Activated naive CD8-positive, alpha-beta T cell treated with anti-CD3 and anti-CD28 coated beads, Interleukin-2, amount 10 ng/mL, durations not matched to agents 7 days and 5 days (primary cell): ENCODE measurements at places on chromosomes 6 and 20. TPM values are rescaled to one million over a fixed set of nuclear protein-coding genes. Genes with fewer than 3 reads are reported as not detected.

DNA sequence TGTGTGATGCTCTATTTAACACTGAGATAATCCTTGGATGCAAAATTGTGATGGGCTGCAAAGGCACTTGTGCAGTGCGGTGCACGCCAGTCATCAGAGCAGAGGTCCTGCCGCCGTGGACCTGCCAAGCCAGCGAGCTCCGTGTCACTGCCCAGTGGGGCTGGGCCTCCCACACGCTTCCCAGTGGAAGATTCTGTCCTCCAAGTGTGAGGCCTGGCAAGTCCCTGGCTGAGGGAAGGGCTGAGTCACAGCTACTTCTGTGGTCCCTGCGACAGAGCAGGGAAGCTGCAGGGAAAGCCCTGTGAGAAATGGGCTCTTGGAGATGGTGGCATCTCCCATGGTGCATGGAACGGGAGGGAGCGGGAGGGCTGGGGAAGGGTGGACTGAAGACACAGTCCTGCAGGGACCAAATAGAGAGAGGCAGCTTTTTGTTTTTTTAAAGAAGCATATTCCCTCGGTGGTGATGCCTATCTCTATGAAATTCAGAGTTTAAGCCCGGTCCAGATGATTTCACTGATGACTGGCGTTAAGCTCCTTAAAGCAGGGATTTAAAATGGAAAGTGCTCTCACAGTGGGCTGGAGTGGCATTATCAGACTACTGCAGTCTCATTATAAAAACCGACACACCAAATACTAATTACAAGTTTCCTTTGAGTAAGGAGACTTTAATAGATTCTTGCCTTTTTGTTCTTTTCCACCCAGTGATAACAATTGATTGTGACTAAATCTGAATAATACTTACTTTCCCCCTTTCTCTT, 413.7 kb downstream of the QKI start:
- H3K27ac ChIP-seq, result no peak overlapping the region
- no peak overlapping the region for H3K4me3 ChIP-seq
- H3K4me1 ChIP-seq, result no peaks in the 10 kb centered on the region
- H3K36me3 ChIP-seq, result no peaks in the 10 kb centered on the region
- H3K27me3 ChIP-seq, result no peaks in the 10 kb centered on the region

DNA sequence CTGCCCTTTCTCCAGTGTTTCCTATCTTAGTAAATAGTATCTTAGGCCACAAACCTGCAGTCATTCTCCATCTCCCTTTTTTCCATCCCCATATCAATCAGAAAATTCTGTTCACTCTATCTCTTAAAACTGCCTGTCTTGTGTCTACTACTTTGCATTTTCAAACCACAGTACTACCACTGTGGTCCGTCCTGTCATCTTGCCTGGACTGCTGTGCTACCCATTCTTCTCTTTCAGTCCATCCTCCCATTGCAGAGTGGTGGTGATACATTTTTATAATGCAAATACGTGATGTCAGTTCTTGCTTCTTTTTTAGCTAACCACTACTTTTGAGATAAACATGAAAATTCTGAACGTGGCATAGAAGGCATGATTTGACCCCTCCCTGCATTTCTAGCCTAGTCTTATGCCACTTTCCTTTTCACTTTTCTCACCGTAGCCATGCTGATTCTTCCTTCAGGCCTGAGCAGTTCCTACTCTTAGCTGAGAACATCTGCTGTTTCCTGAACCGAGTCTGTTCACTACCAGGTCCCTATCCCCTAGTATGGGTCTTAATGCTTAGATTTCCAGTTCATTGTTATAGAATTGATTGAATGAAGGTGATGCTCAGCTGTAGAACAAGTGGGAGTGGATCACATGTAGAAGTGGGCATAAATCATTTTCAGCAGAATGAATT, 13.8 kb downstream of the TBPL1 start:
- DNase-seq, result no peak
- peaks cover 27% of the 10 kb centered on the region for H3K4me1 ChIP-seq
- H3K27ac ChIP-seq, result no peak overlapping the region
- H3K36me3 ChIP-seq, result peaks cover 1% of the 10 kb centered on the region
- H3K4me3 ChIP-seq, result no peak overlapping the region
- H3K27me3 ChIP-seq, result no peaks in the 10 kb centered on the region

GRCh38 chr6:5697508-5697907, 309.2 kb downstream of the NRN1 start:
- peaks cover 19% of the 10 kb centered on the region for H3K36me3 ChIP-seq
- H3K27me3 ChIP-seq, result no peaks in the 10 kb centered on the region
- H3K27ac ChIP-seq, result no peak overlapping the region
- H3K4me3 ChIP-seq, result no peak overlapping the region
- peaks cover 24% of the 10 kb centered on the region for H3K4me1 ChIP-seq

DNA sequence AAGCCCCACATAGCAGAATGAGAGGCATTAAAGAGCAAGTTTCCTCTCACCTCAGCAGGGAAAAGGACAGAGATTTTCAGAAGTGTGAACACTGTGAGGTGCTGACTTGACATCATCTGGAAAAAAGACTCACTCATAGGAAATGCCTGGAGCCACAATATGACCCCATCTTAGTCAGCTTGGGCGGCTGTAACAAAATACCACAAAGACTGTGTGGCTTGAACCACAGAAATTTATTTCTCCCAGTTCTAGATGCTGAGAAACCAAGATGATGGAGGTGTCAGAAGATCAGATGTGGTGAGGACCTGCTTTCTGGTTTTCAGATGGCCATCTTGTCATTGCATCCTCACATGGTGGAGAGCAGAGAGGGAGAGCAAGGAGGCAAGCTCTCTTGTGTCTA, 253.1 kb downstream of the ADGB start:
- no peak overlapping the region for H3K27ac ChIP-seq
- no peak for DNase-seq
- H3K4me1 ChIP-seq, result peaks cover 14% of the 10 kb centered on the region
- peaks cover 3% of the 10 kb centered on the region for H3K36me3 ChIP-seq
- H3K4me3 ChIP-seq, result no peak overlapping the region

DNA sequence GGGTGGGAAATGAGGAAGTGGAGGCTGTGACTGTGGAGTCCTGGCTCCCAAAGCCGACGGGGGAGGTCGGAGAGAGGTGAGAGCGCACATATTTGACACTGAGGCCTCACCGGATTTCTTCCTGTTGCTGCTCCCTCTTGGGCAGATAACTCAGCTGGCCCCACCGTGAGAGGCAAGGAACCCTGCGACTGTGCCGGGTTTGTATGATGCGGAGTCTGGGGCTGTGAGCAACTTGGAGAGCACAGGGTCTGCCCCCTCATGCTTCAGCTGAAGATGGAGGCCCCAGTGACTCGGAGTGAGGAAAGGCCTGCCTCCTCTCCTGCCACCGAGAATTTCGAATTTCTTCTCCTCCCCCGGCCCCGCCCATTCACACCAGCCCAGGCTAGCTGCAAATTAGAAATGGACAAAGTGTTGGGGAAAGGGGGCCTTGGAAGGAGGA, 160.6 kb downstream of the GRM4 start:
- H3K4me1 ChIP-seq, result peaks cover 3% of the 10 kb centered on the region
- H3K27me3 ChIP-seq, result peaks cover 4% of the 10 kb centered on the region
- no peaks in the 10 kb centered on the region for H3K36me3 ChIP-seq
- H3K4me3 ChIP-seq, result no peak overlapping the region
- DNase-seq, result no peak
- no peak overlapping the region for H3K27ac ChIP-seq

DNA sequence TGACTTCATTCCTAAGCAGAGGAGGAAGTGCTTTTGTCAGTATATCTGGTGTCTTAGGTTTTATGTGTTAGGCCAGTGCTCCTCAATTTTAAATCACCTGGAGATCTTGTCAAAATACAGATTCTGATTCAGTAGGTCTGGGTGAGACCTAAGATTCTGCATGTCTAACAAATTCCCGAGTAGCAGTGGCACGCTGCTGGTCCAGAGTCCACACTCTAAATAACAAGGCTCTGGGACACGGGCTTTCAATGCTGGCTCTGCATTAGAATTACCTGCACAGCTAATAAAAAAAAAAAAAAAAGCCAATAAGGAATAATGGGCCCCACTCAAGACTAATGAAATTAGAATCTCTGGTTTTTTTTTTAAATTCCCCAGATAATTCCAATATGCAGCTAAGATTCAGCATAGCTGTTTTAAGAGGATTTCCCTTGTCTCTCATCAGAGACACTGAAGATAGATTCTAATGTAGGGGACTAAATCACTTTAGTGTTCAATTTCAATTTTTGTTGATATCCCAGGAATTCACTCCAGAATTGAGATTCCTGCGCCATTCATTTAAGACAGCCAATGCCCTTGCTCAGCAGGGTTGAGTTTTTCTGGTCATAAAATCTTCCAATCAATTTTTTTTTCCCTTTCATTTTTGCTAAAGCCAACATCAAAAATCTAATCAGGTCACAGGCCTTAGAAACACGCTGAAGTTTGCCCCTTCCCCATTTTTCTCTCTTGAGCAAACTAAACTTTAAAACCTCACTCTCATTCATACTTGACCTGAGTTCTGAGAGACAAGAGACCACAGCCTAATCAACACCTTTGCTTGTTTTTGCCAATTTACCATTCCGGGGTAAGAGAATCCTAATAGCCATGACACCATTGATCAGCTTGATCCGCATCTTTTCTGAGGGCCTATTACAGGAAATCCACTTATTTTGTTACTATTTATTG, 2.4 kb downstream of the TDP2 start:
- no peaks in the 10 kb centered on the region for H3K27me3 ChIP-seq
- peak overlapping the region; percentile 97 for H3K4me3 ChIP-seq
- DNase-seq, result no peak
- H3K27ac ChIP-seq, result no peak overlapping the region
- peaks cover 38% of the 10 kb centered on the region for H3K4me1 ChIP-seq

GRCh38 chr20:2163757-2164156, 62.1 kb downstream of the STK35 start:
- H3K27ac ChIP-seq, result no peak overlapping the region
- H3K4me3 ChIP-seq, result no peak overlapping the region
- peaks cover 7% of the 10 kb centered on the region for H3K27me3 ChIP-seq
- H3K36me3 ChIP-seq, result no peaks in the 10 kb centered on the region

DNA sequence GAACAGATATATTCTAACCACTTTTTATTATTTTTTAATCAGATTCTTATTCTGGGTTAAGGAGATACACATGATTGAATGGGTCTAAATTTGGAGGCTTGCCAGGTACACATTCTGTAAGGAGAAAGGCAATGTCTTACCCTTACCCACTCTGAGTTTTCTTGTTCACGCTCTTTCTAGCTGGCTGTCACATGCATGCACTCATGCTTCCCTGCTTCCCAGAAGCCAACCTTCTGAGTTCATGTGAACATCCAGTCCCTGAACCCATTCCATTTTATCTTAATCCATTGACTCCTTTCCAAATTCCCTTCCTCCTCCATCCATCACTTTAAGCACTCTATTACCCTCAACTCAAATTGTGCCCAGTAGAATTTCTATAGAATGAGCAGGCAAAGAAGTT, 17.5 kb upstream of the MOCS1 start:
- DNase-seq, result no peak
- H3K36me3 ChIP-seq, result no peaks in the 10 kb centered on the region
- no peak overlapping the region for H3K4me3 ChIP-seq
- H3K27ac ChIP-seq, result no peak overlapping the region

Gene RGS17
- total RNA-seq, result not detected

Gene PPP1R3G
- total RNA-seq, result 0.17 TPM
